Gastrocnemius medialis (tissue), 4 donors: ENCODE measurements at places on chromosomes 2 and 18. TPM values are rescaled to one million over a fixed set of nuclear protein-coding genes. Genes with fewer than 3 reads are reported as not detected.
A peak's percentile ranks its signal among the peaks of the same experiment; 100 is the strongest.

The MLPH gene
- 6.5 TPM for total RNA-seq

The MAL gene
- total RNA-seq, result not detected

The AQP4 gene
- total RNA-seq, result 9.9 TPM

The STAT4 gene
- not detected for total RNA-seq

GRCh38 chr2:129623783-129624182 is 355.7 kb upstream of the RAB6C start:
- no peaks in the 10 kb centered on the region for H3K36me3 ChIP-seq
- no peaks in the 10 kb centered on the region for H3K4me1 ChIP-seq
- no peaks in the 10 kb centered on the region for H3K27me3 ChIP-seq
- no peak overlapping the region for H3K4me3 ChIP-seq
- H3K27ac ChIP-seq, result no peak overlapping the region
- no peak for DNase-seq

GRCh38 chr2:240991378-240992263 is 6.8 kb upstream of the SNED1 start:
- no peaks in the 10 kb centered on the region for H3K27me3 ChIP-seq
- H3K36me3 ChIP-seq, result no peaks in the 10 kb centered on the region
- H3K4me1 ChIP-seq, result peaks cover 55% of the 10 kb centered on the region
- H3K4me3 ChIP-seq, result peak overlapping the region; percentile 39
- peak; percentile 98 for DNase-seq
- H3K27ac ChIP-seq, result peak overlapping the region; percentile 98

GRCh38 chr2:7007488-7007845 is 90.3 kb downstream of the RNF144A start:
- no peak for DNase-seq
- H3K27me3 ChIP-seq, result no peaks in the 10 kb centered on the region
- H3K4me3 ChIP-seq, result no peak overlapping the region
- H3K36me3 ChIP-seq, result no peaks in the 10 kb centered on the region
- peak overlapping the region; percentile 78 for H3K27ac ChIP-seq
- H3K4me1 ChIP-seq, result peaks cover 42% of the 10 kb centered on the region

- DNase-seq, result no peak
- H3K27me3 ChIP-seq, result no peaks in the 10 kb centered on the region
- H3K4me3 ChIP-seq, result no peak overlapping the region
- H3K4me1 ChIP-seq, result peaks cover 17% of the 10 kb centered on the region
- H3K36me3 ChIP-seq, result peaks cover 2% of the 10 kb centered on the region
Observed at GRCh38 chr2:174392706-174393105, 2.8 kb upstream of the SCRN3 start.

- no peak overlapping the region for H3K27ac ChIP-seq
- DNase-seq, result no peak
- no peaks in the 10 kb centered on the region for H3K4me1 ChIP-seq
- no peak overlapping the region for H3K4me3 ChIP-seq
Observed at GRCh38 chr2:7060631-7061449, 143.6 kb downstream of the RNF144A start.
